Stomach (tissue), 19 donors: ENCODE measurements at places on chromosomes 3 and 15. TPM values are rescaled to one million over a fixed set of nuclear protein-coding genes. Genes with fewer than 3 reads are reported as not detected.

GRCh38 chr15:75129788-75130187, 71.9 kb upstream of the C15orf39 start:
- no peak for DNase-seq

- no peak for DNase-seq
These were observed 1362.1 kb downstream of the ROBO1 start for GRCh38 chr3:78405745-78406144.

DNA sequence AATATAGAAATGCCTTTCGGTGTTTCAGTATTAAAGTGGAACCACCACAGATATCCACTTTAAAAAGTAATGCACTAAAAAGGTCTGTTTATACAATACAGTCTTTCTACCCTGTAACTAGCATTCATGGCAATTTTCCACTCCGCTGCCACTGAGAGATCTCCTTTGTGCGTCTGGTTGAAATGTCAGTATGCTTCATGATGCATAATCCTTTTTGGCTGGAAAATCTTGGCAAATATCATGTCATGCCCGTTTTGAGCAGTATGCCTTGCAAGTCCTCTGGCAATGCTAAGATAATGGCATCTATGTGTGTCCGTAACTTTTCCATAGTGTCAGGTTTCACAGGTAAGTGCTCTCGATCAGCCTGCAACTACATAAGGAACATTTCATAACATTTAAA, 30.8 kb upstream of the ARF4 start:
- peak; percentile 49 for DNase-seq

DNA sequence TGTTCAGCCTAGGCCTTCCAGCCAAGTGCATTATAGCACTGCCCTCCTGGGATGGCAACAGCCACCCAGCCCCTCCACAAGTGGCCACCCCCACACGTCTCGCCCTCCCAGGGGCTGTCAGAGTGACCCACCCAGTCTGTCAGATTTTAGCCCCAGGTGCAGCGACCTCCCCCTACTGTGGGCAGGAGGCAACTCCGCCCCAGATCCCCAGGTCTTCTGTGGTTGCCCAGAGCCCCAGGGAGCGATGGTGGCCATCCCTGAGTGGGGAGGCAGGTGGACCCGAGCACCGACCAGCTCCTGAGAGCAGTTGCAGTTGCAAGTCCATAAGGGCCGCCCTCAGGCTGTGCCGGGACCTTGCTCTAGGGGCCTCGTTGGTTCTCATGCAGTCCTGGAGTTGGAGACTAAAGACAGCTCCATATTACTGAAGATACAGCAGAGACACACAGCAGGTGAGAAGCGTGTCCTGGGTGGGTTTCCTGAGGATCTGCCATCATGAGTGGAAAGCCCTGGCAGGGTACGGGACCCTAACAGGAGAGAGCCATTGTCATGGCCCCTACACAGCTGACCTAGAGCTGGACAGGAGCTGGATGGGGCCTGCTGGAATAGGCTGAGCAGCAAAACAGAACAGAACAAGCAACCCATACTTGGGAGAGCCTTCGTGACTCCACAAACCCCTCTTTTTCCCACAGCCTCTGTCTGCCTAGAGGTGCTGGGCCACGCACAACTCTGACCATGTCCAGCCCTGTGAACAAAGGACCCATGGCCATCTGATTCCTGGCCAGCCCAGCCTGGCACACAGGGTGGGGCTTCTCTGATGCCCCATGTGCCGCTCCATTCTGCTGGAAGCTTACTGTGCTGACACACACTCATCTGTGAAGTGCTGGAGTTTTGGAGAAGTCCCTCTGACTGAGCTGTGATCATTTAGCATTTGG, 110.3 kb upstream of the ALDH1A3 start:
- DNase-seq, result no peak

- DNase-seq, result no peak
These were observed 112.9 kb downstream of the SEC22A start for GRCh38 chr3:123314359-123315270.

DNA sequence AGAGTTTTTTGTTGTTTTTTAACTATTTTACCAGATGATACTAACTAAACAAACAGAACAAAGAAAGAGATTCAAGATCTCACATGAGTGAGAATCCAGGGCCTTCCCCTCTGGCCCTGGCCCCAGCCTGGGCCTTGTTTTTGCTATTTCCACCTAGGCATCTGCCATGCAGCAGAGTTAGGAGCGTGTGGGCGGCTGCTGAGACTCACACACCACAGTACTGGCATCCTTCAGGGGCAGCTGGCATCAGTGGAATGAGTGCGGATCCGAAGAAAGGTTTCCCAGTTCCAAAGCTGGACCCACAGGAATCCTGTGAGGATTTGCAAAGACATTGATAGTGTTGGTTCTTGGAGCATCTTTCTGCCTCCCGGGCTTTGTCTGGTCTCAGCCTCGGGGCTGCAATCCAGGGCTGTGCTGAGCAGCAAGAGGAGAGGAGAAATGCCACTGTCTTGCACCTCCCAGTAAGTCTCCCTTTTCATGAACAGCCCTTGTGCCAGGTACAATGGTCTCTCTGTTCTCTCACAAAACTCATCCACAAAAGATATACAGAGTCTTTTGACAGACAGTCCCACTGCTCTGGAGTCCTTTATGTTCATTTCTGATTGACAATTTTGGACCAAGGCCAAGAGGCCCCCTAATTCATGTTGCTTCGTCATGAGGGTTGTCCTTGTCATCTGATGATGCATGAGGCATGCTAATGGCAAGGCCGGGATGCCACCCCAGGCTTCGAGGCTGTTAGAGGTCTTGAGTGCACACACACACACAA, 46.6 kb downstream of the APH1B start:
- DNase-seq, result no peak

- DNase-seq, result no peak
These were observed 5.6 kb upstream of the TMEM62 start for GRCh38 chr15:43127752-43128151.

DNA sequence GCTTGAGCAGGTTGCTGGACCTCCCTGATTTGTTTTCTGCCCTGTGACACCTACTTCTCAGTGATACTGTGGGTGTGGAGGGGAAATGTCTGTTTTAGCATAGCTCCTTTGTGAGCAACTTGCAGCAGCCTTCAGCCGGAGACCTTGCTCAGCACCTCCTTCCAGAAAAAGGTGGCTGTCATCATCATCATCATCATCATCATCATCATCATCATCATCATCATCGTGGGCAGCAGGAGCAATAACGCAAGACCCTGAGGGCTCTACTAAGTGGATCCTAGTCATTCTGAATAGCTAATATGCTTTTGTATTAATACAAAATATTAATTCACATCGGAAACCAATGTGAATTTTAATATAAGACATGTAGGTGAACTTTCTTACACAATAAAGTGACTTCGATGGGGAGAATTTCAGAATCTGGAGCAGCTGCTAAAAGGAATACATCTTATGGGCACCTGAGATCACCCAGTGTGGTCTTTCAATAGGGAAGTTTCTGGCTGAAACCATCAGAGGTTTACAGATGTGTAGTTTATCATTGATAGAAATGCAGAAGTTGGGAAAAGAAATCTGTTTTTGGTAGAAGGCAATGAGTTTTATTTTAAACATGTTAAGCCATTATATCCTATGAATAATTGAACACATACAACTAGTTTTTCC, 8.6 kb downstream of the GABRR3 start:
- no peak for DNase-seq

DNA sequence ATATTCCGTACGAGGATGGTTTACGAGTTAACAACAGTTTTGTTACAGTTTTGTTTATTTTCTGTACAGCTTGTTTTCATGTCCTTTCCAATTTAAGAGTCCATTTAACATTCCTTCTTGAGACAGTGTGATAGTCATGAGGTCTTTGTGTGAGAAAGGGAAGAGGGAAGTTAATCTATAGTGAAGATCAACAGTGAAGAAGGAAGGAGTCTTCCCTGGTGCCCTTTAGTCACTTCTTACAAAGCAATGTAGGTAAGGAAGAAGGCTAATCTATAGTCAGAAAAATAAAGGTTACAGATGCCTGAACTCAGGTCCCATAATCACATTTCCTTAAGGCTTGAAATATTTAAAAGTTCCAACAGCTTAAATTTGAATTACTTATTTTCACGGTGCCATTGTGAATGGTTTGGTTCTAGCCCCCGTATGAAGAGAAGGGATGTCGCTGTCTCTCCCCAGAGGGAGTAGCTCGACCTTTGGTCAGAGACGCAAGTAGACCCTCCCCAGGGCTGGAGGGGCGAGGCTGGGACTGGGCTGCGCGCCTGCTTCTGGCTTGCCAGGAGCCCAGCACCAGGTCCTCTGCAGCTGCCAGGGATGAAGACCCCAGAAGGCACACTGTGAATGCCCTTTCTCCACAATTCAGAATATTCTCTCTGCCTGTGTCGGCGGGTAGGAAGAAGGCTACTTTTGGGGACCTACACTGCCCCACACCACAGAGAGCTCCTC, 34.9 kb downstream of the EDEM1 start:
- no peak for DNase-seq

- peak; percentile 55 for DNase-seq
These were observed at the start of gene PODXL2 for GRCh38 chr3:127628788-127629466. Gene PODXL2 (plus strand): TSS chr3:127629185. CDS start chr3:127629220, 35 bp downstream.

The POLQ gene
- 0.58 TPM for total RNA-seq

- DNase-seq, result peak; percentile 27
These were observed 156.1 kb downstream of the DIPK2A start for GRCh38 chr3:144127700-144128099.

- no peak for DNase-seq
These were observed 26.4 kb downstream of the PEAK1 start for GRCh38 chr15:77393471-77393840.

GRCh38 chr15:33098094-33099058, 96.1 kb downstream of the FMN1 start:
- DNase-seq, result no peak

DNA sequence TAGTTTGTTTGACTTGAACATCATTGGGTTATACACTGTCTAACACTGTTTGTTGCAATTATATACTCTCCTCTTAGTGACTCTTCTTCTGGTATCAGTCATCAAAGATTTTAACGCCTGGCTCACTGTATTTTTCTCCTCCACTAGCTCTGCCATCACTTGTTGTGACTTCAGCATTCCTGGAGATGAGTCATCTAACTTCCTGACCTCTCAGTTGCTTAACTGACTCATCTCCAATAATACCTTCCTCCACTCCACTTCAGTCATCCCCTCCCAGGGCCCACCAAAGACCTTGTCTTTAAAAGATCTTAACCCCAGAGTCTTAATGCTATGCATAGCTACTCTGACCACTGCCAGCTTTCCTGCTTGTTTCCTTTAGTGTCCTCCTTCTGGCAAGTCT, 28.6 kb upstream of the CLSTN2 start:
- DNase-seq, result no peak

The SHQ1 gene
- total RNA-seq, result 11.7 TPM

DNA sequence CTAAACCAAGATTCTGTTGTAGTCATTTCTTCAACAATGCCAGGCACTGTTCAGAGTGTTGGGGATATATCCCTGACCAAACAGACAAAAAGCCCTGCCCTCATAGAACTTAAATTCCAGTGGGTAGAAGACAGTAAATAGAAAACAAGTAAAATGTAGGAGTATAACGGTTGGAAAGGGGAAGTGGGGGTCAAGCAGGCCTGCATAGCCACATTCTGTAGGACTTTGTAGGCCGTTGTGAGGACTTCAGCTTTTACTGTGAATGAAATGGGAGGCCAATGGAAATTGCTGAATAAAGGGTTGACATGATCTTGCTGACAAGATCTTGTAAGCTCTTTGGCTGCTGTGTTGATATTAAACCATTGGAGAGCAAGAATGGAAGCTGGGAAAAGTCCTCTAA, 1.8 kb downstream of the MRPS11 start:
- DNase-seq, result no peak

The RGMA gene
- total RNA-seq, result 12.5 TPM

The ANKRD34C gene
- not detected for total RNA-seq

The MYL3 gene
- not detected for total RNA-seq

GRCh38 chr3:197670361-197670760, 66.3 kb downstream of the RUBCN start:
- DNase-seq, result no peak

DNA sequence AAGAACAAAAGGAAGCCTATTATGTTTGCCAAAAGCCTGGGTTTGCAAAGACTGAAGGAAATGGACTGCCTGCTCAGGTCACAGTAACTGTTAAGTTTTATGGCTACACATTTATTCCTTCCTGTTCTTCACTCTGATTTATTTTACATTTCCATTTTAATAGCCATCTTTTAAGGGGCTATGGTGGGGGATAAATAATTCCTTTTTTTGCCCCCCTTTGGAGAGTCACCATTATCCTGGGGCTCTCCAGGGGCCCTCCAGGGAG, 53.5 kb upstream of the MYZAP start:
- no peak for DNase-seq
